ENCODE measurements at places on chromosomes 4 and X.

DNA sequence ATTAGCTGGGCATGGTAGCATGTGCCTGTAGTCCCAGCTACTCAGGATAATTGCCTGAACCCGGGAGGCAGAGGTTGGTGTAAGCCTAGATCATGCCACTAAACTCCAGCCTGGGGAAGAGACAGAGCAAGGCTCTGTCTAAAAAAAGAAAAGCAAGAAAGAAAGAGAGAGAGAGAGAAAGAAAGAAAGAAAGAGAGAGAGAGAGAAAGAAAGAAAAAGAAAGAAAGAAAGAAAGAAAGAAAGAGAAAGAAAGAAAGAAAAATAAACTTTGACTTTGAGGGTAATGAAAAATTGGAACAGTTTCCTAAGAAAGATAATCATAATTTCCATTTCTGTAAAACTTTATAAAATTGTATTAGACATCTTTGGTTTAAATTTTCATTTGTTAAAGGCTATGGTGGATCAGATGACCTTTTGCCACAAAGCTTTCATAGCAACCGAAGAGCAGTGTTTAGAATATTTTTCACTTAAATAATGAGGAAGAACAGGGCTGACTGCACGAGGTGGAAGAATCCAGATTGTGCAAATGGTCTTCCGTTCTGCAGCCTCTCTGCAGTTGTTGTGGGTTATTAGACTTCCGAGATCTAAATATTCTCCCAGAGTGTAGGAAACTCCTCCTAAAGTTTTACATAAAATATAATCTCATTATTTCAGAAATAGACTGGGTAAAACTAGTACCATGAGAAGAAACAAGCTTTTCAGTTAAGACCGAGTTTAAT is 55.9 kb downstream of the RBM47 start:
- DNase-seq: no peak

GRCh38 chr4:67035501-67035900 is 509.8 kb downstream of the CENPC start:
- DNase-seq: no peak

- peak; percentile 2 for DNase-seq
These were observed 27.5 kb downstream of the LNX1 start for GRCh38 chr4:53563824-53564223.

DNA sequence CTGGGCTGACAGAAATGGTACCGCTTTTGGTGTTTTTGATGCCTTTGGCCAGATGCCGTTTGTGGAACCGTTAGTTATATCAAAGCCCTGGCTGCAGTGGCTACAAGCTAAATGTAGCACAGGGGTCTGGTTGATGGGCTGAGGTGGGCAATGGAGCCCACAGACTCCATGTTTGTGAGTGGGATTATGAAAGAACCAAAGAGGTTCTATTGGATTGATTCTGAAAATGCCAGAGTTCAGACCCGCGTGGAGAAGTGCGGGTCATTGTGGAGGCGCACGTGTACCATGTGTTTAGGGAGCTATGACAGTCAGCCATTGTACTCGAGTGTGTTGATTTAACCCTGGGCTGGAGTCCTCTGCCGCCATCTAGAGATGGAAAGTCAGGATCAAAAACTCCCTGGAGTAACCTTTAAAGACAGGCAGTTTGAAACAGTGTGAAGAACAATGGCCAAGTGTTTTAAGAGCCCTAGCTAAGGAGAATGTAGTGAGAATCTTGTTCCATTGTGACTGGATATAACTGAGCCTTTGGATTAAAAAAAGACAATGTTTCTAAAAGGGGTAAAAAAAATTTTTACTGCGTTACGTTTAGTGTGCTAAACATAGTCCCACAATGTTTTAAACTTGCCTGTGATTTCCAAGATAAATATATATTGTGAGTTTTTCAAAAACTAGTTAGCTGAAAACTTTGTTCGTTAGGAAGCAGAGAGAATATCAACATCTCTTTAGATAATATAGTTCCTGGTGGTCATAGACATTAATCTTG is 12.7 kb downstream of the ART3 start:
- DNase-seq: no peak

- DNase-seq: no peak
These were observed 951.5 kb upstream of the SLIT2 start for GRCh38 chr4:19300213-19300612.

DNA sequence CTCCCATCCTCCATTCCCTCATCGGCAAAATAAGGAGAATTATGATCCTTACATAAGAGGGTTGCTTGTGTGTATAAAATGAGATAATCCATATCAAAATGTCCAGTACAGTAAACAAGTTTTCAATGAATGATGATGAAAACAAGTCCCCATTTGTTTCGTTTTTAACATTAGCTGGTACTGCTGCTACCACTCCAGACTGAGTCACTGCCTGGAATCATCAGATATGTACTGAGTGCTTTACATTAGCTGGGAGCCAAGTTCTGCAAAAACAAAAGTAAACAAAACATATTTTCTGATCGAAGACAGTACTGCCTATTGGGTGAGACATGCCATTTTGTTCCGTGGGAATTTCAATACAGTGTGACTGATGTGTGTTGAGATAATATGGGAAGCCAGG is 123.2 kb upstream of the IGFBP7 start:
- no peak for DNase-seq

- DNase-seq: no peak
These were observed 64.4 kb downstream of the RPS3A start for GRCh38 chr4:151163855-151164254.

Data from stimulated activated CD4-positive, alpha-beta T cell treated with anti-CD3 and anti-CD28 coated beads, Interleukin-4, amount 100 ng/mL, for 1 hour (primary cell).